Dermis microvascular lymphatic vessel endothelial cell (primary cell): ENCODE measurements at places on chromosomes 16 and 17.

- DNase-seq: no peak
These were observed 10.2 kb downstream of the KATNB1 start for GRCh38 chr16:57745768-57746167.

- DNase-seq: no peak
These were observed 12.8 kb downstream of the CDH16 start for GRCh38 chr16:66905633-66906539.

GRCh38 chr17:28404007-28404406 lies 2.0 kb downstream of the SLC46A1 start:
- no peak for DNase-seq

DNA sequence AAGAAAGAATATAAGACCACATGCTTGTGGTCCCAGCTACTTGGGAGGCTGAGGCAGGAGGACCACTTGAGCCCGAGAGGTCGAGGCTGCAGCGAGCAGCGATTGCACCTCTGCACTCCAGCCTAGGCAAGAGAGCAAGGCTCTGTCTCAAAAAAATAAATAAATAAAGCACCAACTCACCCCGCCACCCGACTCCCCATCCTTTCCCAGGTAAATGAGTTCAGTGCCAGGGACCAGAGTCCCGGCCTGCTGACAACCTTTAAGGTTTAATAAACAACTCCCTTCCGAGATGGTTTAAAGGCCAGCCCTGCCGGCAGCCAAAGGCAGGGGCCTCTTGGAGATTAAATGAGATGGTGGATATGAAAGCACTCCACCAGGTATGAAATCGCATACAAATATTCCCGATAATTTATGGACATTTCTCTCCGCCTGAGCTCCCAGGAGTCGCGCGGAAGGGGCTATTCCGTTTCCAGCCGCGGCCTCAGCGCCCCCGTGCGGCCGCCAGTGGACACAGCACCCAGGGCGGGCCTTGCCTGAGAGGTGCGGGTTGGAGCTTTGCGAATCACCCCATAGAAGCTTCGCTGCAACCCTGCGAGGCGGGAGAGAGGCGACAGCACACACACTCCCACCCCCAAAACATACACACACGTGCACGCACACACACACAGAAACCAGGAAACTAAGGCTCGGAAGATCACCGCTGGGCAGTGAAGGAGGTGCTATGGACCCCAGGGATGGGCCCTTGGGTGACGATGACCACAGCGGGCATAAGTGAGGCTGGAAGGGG lies 4.0 kb upstream of the RPL38 start:
- DNase-seq: peak; percentile 50

DNA sequence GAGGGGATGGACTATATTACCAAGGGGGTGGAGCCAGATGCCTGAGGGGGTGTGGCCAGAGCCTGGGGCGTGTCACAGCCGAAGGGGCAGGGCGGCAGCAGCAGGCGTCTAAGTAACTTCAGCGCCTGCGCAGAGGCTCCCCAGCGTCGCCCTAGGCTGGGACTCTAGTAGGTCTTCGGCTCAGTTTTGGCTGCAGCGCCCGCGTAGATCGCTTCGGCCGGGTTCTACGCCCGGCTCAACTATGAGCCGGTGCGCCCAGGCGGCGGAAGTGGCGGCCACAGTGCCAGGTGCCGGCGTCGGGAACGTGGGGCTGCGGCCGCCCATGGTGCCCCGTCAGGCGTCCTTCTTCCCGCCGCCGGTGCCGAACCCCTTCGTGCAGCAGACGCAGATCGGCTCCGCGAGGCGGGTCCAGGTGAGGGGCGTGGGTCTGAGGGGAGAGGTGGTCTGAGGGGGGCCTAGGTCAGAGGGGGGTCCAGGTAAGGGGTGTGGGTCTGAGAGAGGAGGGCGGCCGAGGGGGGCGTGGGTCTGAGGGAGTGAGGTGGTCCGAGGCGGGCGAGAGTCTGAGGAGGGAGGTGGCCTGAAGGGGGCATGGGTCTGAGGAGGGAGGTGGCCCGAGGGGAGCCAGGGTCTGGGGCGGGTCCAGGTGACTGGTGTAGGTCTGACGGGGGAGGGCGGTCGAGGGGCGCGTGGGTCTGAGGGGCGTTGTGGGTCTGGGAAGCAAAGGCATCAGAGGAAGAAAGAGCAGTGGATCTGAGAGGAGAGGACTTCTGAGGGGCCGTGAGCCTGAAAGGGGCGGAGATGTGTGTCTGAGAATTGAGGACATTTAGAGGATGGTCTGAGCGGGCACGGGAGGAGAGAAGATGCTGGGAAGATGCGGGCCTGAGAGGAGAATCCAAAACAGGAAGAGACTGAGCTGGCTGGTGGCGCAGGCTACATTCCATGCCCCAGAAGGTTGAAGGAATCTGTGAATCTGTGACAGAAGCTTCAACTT lies at the start of gene LPCAT2:
Gene LPCAT2, plus strand, starts transcription at position 132 of the 991 bp plus-strand sequence. Its CDS starts 110 bp downstream, at position 242.
- peak; percentile 48 for DNase-seq

DNA sequence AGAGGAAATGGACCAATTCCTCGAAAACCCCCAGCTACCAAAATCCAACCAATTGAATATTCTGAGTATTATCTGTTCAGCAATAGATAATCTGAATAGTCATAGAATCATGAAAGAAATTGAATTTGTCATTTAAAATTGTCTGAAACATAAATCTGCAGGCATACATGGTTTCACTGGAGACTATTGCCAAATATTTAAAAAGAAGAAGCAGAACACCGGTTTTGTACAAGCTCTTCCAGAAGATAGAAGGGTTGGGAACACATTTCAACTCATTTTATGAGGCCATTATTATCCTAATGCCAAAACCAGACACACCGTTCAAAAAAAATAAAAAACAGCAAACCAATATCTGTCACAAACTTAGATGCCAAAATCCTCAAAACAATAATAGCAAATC lies 195.5 kb downstream of the RPTOR start:
- no peak for DNase-seq

GRCh38 chr17:81119223-81120148 lies 45.8 kb upstream of the PVALEF start:
- DNase-seq: peak; percentile 91

- DNase-seq: peak; percentile 29
These were observed 96.9 kb upstream of the ADAMTS18 start for GRCh38 chr16:77531752-77532151.

- no peak for DNase-seq
These were observed 140.6 kb downstream of the CDK5R1 start for GRCh38 chr17:32627239-32627996.

- no peak for DNase-seq
These were observed 8.7 kb upstream of the ARHGAP23 start for GRCh38 chr17:38419508-38419981.

DNA sequence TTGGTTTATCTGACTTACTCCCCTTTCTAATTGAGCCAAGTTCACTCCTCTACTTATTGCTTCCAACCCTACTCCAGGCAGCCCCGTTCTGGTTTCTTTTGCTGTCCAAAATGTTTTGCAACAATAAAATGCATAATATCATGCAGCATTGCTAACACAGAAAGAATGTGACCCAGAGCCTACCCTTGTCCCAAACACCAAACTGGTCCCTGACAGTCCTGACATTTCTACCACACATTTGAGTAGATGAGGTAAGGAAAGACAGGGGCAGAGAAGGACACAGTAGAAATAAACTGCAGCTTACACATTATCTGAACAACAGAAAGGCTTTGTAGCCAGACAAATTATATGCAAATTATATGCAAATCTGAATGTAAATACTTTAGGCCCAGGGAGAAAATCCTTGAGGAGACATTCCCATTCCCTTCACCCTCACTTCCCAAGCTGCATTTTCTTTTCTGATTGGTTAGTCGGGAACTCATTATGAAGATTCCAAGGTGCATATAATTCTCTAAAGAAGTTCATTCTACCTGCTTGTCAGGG lies 31.6 kb downstream of the SOX9 start:
- no peak for DNase-seq

- DNase-seq: peak; percentile 30
These were observed 1.0 kb downstream of the NOG start for GRCh38 chr17:56594320-56595107.

DNA sequence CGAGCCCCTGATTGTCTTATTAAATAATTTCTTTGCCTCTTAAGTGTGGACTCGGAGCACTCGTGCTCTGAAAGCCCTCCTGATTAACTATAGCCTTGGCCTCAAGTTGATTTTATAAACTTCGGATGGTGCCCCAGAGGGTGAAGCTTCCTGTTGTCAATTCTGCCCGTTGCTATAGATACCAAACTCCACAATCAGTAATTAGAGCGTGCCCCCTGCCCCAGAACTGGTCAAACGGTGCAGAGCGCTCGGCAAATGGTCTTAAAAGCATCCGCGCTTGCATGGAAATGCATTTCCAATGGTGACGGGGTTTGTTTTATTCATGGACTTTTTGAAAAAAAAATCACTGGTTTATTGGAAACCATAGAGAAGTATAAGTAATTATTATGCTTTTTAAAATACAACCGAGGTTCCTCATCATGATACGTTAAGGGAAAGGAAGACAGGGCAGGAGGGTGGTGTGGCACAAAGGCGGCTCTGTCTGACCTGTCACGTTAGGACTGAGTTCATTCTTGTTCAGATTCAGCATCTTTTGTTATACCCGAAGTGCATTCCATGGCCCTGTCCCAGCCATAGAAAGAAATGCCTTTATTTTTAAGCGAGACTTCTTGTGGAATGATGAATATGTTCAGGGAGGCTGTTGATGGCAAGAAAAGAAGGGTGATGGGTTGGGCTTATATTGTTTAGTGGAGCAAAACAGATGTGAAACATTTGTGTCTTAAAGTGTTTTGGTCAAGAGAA lies 476.4 kb downstream of the MAF start:
- no peak for DNase-seq

DNA sequence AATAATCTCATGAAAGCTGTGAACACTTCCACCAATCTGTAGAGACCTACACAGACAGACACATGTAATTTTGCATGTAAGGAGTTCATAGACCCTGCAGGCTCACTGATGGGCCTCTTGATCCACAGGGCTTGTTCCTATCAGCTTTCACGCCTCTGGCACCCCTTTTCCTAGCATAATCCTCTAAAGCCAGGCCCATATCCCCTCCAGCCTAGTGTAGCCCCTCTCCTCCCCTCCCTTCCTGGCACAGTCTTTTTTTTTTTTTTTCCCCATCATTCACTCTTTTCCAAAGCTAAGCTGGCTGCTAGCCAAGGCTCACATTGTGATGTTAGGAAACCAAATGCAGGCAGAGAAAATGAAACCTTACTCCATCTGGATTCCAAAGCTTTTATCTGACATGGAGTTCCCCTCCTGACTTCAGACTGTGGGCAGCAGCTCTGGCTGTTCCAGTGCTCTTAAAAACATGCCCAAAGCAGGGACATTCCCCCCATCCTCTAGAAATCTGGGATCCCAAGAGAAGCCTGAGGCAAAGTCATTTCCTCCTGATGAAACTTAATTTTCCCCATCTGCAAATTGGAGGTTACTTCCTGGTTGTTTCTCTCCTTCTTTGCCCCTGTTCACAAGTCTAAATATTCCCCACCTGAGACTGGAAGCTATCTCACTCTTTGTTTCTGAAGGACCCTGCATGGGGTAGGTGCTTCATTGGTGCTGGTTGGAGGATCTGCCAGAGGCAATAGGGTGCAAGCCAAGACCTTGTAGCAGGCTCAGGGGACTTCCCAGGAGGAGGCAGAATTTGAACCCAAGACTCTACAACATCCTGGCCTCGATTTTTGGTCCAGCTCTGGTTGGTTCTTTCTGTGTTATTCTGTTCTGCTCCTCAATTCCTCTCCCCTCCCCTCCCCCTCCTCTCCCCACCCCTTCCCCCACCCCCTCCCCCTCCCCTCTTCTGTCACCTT lies 9.9 kb upstream of the CCL5 start:
- peak; percentile 70 for DNase-seq

- no peak for DNase-seq
These were observed 5.3 kb downstream of the CA7 start for GRCh38 chr16:66849549-66849948.

DNA sequence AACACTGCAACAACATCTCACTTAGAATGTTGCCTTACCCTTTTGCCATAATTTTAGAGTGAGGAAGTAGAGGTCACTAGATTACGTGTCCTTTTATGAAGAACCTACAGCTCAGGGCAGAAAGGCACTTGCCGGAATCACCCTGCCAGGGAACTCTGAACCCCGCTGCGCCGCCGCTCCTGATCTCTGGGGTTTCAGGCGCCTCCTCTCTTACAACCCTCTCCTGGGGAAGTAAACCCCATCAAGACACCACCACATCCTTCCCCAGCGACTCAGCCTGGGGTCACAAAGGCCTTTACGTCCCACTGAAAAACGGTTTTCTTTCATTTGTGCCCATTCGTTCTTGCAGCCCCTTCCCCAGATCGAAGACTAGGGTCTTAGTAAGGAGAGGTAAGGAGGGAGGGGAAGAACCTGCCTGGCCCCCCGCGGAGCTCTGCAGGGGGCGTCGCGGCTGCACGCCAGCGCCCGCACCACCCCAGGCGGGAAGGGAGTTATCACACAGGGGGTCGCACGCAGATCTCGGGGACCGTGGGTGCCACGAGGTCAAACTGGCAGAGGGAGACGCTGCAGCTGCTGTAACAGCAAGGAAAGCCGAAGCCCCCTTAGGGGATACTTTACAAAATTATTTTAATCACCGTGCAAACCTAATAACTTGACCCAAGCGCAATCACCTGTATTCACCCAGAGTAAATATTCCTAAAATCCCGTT lies 1.0 kb upstream of the HLF start:
- DNase-seq: no peak

DNA sequence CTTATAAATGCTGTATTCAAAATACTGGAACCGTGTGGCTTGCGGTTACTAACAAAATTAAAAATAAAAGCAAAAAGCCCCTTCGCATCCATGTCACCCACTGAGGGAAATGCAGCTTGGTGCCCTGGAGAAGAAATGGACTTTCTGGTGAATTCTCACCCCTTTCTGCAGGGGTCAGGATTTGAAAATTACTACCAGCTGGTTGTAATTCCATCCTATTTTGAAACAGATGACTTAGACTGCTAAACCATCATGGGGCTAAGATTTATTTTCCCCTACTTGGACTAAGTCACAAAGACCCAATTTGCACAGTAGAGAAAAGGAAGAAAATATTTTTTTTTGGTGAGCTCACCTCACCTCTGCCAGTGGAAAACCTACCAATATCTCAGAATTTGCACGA lies 111.4 kb upstream of the MYOCD start:
- DNase-seq: no peak

GRCh38 chr16:86902656-86903001 lies 324.3 kb downstream of the FOXL1 start:
- DNase-seq: no peak

DNA sequence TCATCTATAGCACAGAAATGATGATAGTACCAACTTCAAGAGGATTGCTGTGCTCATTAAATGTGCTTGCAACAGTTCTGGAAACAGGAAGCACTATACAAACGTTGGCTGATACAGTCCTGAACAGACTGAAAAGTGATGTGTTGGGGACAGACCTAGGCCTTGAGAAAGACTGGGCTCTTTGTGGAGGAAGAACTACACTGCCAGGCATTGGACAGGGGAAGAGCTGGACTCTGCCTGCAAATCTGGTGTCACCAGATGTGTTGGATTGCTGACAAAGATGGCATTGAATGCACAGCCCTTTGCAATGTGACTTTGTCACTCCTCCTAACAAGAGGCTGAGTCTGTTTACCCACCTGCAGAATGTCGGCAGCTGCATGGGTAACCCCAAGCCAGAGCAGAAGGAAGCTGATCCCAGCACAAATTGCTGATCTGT lies 12.4 kb upstream of the ST6GALNAC2 start:
- DNase-seq: no peak

- no peak for DNase-seq
These were observed 53.7 kb upstream of the TEKT3 start for GRCh38 chr17:15395091-15395490.
